ENCODE measurements at places on chromosomes 7 and 10.

DNA sequence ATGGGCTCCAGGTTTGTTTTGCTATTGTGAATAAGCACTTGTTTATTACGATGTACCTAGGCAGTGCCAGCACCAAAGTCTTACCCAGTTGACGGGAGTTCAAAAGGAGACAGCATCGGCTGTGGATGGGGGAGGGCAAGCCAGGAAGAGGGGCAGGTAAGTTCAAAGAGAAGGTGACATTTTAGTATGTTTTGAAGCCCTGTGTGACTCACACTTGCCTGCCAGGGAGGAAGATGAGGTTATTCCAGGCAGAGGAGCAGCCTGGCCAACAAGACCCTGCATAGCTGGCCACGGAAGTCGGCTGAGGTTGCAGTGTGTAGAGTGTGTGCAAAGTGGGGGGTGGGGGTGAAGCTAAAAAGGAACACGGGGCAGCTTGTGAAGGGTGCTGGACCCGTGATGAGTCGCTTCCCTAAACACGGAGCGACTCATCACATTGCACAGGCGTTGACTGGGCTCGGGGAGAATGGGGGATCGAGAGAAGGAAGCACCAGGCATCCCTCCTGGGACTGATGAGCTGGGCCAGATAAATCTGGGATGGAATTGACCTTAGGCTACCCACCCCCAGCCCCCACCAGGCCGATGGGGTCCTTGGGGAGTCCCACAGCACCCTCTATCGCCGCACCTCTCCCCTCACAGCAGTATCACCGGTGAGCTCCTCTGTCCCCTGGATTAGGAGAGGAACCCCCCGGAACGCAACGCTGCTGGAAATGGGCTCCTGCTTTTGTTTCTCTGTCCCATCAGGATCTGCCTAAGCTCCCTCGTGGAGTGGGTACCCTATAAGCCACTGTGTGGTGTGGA, 97.9 kb upstream of the IKZF1 start:
- DNase-seq: no peak

GRCh38 chr10:79399223-79399831, 46.1 kb downstream of the ZCCHC24 start:
- peak; percentile 46 for DNase-seq

GRCh38 chr10:95628786-95629185, 27.7 kb downstream of the ALDH18A1 start:
- peak; percentile 86 for DNase-seq

GRCh38 chr7:144830811-144831210, 5.0 kb downstream of the TPK1 start:
- no peak for DNase-seq

DNA sequence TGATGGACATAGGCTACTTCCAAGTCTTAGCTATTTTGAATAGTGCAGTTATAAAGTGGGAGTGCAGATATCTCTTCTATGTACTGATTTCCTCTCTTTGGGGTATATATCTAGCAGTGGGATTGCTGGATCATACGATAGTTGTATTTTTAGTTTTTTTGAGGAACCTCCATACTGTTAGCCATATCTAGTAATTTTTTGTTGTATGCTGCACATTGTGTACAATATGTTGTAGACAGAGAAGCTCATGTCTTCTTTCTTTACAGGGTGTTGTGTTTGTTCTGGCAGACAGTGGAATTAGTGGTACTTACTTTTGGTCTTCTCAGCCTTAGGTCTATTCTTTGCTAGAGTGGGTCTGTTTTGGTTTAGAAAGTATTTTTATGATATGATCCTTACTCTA, 13.7 kb upstream of the DIP2C start:
- no peak for DNase-seq

- DNase-seq: peak; percentile 22
Measured at GRCh38 chr10:60679388-60679990, 98.8 kb upstream of the CDK1 start.

- DNase-seq: no peak
Measured at GRCh38 chr7:118949031-118949430, 724.5 kb downstream of the ANKRD7 start.

GRCh38 chr10:124570646-124571045, 109.0 kb downstream of the LHPP start:
- DNase-seq: no peak

DNA sequence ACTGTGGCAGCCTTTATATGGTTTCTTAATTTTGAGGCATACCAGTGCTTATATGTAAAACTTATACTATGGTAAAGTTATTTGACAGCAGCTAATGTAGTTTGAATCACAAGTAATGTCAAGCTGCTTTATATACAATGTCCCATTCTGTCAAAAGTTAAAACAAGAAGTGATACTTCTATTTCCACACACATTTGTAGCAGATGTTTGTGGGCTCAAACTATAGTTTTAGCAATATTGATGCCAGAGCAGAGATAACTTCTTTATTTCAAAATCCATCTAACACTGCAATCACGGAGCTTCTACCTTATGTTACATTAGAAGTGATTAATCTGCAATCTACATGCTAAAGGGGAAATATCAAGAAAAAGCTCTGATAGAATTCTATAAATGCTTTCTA, 149.6 kb downstream of the ADK start:
- DNase-seq: no peak

DNA sequence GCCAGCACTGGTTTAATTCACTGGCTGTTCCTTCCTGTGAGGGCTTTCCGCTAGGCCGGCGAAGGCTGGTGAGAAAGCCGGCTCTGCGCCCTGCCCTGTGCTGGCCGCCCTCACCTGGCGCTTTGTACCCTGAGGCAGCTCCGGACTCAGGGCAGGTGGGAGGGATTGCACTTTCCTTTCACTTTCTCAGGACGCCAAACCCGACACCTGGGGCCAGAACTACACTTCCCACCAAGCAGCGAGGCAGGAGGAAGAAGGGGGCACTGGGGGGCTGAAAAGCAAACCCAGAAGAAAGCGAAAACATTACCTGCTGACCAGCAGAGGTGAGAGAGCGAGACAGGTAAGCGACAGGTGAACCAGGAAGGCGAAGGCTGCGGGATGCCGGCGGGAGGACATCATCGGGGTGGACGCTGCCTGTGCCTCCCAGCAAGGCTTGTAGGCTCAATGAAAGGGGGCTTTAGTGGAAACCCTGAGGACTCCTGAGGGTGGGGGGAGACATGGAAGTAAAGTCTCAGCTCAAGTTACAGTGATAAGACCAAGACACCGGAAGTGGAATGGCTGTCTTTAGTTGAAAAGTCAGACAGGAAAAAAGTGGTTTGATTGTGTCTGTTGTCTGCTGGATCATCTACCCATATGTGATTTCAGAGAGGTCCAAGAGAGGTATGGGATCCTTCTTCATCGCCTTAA, at the start of gene RAB19:
Gene RAB19 (plus strand): TSS at position 181 of the 687 bp plus-strand sequence. CDS start 3,589 bp downstream, outside the sequence.
- peak; percentile 76 for DNase-seq

DNA sequence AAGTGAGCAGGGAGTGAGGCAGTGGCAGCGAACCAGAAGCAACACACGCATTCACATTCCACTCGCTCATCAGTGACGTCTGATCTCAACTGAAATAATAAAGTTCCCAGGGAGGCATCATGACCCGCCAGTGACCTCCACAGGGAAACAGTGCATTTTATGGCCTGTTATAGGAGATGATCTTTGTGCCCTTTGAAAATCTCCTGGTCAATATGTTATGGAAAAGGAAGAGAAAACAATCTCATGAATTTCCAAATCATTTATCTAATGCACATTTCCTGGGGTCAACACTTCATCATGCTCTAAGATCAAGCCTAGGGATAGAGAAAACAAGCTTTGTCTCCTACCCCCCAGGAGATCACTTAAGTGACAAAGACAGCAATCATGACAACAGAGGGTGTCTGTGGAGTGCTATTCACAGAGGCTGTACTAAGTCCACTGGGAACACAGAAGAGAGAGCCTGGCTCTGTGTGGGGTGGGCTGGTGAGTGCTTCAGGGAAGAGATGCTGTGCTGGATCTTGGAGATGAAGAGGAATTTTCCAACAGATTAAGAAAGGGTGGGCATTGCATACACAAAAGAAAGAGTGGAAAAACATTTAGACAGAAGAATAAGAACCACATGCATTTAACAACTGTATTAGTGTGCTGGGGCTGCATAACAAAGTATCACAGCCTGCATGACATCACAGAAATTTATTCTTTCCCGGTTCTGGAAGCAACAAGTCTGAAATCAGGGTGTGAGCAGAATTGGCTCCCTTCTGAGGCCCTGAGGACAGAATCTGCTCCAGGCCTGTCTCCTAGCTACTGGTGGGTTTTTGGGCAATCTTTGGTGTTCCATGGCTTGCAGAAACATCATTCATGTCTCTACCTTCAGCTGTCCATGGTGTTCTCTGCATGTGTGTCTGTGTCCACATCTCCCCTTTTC, 613.9 kb upstream of the IGFBP3 start:
- DNase-seq: no peak

All from LoVo (cell line).